ENCODE measurements at places on chromosomes 11 and 22.

- DNase-seq = no peak
Measured at GRCh38 chr11:21489416-21490115, 703.3 kb upstream of the ANO5 start.

- DNase-seq = peak; percentile 1
Measured at GRCh38 chr11:132064987-132065620, 694.7 kb downstream of the NTM start.

DNA sequence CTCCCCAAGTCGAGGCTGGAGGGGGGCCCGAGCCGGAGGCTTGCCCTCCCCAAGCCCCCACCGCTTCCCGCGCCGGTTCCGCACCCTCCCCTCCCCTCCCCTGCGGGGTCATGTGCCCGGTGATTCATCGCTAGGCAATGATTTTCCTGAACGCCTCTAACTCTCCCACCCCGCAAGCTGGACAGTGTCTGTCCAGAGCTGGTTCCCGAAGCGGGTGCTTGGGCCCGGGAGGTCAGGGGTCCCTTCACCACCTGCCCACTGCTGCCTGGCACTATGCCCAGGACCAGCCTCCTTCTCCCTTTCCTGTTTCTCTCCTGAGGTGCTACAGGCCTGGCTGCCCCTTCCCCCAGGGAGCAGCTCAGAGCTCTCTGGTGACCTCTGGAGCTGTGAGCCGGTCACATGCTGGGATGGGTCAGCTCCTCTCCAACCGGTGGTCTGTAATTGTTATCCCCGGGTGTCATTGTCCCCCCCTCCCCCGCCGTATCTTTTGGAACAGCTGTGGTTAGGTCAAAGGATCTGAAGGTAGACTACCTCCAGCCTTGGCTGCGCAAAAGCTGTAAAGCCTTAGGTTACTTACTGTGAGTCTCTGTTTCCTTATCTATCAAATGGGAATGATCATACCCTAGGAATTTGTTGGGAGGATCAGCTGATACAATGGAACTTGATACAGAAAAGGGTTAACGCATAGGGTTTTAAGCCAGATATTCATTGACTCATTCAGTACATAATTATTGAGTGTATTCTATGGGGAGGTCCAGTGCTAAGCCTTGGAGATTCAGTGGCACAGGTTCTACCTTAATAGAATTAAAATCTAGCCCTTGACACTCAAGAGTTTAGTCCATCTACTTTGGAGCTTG is 753 bp downstream of the STX3 start:
- DNase-seq = peak; percentile 49

DNA sequence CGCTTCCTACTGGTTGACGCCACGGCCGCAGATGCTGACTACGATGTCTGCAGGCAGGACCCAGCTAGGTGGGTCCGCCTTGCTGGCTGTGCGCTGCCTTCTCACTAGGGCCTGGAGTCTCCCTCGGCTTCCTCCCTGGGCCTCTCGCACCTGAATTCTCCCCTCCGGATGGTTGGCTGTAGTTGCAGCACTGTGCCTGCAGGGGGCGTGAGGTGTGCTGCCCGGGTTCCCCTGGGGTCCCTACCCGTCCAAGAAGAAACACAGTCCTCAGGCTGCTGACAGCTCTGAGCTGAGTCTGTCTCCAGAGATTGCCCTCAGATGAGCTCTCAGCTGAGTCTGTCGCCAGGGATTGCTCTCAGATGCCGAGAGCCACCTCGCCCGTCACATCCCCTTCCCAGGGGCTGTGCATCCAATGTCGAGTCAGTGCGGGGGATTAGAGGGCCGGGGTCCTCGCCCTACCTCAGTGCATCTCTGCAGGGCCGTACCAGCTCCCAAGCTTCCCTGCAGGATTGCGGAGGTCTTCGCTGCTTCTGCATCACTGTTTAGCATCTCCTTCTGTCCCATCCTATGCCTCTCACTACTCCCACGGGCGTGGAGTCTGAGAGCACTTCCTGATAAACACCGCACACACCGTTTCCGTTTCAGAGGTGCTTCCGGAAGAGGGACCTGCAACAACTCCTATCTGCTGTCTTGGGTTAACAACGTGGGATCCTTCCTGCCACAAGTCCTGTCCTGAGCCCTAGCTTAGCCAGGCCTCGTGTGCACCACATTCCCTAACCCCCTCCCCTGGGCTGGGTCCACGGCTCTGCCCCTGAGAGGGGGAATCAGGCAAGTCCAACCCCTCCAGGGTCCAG is 196.9 kb downstream of the CSNK2A3 start:
- peak; percentile 32 for DNase-seq

DNA sequence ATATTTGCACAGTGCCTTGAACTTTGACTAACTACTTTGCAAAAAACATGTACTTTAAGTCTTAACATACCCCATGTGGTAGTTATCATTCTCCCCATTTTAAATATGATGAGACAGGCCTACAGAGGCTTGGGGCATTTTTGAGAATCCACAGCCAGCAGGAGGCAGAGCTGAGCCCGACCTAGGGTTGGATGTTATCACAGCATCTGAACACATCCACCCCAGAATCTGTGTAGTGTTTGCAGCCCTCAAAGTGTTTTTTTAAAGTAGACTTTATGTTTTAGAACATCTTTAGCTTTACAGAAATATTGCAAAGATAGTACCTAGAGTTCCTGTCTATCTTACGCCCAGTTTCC is 17.6 kb downstream of the OTOG start:
- peak; percentile 10 for DNase-seq

DNA sequence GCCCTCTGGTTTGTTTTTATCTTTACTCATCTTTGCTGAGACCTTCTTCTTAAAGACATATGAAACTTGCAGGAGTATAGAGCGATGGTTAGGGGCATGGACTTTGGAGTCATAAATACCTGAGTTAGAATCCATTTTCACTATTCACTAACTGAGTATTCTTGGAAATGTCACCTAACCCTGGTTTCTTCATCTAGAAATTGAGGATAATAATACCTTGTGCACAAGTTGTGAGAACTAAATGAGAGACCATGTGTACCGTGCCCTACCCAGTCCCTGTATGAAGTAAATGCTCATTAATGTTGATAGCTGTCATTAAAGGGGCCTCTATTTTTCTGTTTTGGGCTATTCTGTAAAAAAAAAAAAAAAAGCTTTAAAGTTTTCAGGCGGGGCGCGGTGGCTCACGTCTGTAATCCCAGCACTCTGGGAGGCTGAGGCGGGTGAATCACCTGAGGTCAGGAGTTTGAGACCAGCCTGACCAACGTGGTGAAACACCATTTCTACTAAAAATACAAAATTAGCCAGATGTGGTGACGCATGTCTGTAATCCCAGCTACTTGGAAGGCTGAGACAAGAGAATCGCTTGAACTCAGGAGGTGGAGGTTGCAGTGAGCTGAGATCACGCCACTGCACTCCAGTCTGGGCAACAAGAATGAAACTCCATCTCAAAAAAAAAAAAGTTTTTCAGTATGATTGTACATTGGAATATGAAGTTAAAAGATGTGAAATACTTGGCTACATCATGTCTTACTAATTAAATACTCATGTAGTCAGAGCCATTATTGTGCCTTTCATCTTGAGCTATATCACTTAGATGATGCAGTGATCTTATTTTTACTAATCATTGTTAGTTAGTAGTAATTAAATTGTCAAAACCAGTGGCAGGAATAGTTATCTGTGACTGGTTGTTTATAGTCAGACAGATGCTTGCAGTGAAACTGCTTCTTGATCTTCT is 95.0 kb downstream of the AMOTL1 start:
- DNase-seq = no peak

- DNase-seq = no peak
Measured at GRCh38 chr22:44463151-44463550, 34.9 kb downstream of the RTL6 start.

- no peak for DNase-seq
Measured at GRCh38 chr11:84292006-84292405, 1005.8 kb upstream of the CCDC90B start.

DNA sequence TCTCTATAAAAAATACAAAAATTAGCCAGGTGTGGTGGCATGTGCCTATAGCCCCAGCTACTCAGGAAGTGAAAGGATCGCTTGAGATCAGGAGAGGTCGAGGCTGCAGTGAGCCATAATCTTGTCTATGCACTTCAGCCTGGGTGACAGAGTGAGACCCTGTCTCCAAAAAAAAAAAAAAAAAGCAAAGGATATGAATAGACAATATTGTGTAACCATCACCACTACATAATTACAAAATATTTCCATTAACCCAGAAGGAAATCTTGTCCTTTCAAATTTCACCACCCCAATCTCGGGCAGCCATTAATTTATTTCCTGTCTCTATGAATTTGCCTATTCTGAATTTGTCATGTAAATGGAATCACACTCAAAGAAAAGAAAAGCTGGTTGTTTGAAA is 21.2 kb downstream of the RSF1 start:
- DNase-seq = no peak

- DNase-seq = peak; percentile 77
Measured at GRCh38 chr11:102010776-102011494, 36.3 kb upstream of the CFAP300 start.

- no peak for DNase-seq
Measured at GRCh38 chr11:6203327-6203726, 2.0 kb upstream of the C11orf42 start.

GRCh38 chr11:67435031-67435726 is 2.3 kb downstream of the PTPRCAP start:
- no peak for DNase-seq

DNA sequence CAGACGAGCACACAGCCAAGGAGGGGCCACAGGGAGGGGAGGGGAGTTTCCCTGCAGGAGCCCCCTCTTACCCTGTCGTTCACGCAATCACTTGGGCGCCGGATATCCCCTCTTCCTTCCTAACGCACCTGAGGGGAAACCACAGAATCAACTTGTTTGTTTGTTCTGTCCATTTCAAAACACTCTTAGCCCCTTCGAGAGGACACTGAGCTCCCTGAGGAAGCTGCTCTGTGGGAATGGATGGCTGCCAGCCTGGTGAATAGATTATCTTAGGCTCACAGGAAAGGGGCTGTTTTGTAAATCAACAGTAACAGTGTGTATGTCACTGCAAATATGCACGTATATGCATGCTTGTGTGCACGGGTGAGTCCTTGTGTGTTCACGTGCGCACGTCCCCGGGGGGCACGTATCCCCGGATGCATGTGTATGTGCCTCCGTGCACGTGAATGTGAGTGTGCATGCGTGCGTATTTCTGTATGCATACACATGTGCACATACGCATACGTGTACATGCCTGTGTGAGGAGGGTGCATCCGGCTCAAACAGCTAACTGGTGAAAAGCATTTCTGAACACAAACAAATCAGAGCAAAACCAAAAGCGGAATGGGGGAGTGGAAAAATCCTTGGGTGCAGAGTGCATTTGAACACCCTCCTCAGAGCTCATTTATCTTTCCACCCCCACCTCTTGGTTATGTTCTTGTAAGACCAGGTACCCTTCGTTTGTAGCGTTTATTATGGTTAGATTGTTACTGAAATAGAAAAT is 7.2 kb downstream of the ARSA start:
- DNase-seq = no peak

DNA sequence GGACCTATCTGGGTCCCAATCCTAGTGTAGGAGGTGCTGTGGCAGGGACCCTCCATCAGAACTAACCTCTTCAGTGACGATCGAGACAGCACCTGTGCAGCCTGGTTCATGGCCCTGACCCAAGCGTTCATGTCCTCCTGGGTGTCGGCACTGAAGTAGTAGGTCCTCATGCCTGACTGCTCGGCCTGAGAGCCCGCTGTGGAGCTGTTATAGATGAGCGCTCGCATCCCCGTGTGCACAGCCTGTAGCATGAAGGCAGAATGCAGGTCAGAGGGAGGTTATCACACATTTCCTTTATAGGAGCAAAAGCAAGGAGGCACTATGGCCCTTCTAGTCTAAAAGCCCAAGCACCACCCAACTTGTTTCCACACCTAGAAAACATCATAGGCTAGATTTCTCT is 103.0 kb downstream of the C11orf58 start:
- DNase-seq = no peak

DNA sequence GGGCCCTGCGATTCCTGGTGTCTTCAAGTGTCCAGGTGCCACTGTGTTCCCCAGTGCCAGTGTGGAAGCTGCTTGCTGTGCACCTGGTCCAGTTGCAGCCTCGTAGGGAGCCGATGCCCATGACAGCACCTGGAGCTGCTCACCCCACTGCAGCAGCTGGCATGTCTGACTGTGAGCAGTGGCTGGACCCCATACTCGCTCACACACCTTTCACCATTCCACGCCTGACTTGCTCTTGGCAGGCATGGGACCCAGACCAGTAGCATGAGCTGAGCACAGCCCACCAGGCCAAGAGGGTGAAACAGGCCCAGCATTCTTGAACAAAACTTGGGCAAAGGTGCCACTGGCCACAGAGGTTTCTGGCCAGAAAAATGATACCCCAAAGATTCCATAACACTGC is 124.5 kb upstream of the THY1 start:
- no peak for DNase-seq

- no peak for DNase-seq
Measured at GRCh38 chr11:43573233-43573632, 107.3 kb upstream of the HSD17B12 start.

- DNase-seq = no peak
Measured at GRCh38 chr11:81829976-81830375, 903.7 kb downstream of the FAM181B start.

DNA sequence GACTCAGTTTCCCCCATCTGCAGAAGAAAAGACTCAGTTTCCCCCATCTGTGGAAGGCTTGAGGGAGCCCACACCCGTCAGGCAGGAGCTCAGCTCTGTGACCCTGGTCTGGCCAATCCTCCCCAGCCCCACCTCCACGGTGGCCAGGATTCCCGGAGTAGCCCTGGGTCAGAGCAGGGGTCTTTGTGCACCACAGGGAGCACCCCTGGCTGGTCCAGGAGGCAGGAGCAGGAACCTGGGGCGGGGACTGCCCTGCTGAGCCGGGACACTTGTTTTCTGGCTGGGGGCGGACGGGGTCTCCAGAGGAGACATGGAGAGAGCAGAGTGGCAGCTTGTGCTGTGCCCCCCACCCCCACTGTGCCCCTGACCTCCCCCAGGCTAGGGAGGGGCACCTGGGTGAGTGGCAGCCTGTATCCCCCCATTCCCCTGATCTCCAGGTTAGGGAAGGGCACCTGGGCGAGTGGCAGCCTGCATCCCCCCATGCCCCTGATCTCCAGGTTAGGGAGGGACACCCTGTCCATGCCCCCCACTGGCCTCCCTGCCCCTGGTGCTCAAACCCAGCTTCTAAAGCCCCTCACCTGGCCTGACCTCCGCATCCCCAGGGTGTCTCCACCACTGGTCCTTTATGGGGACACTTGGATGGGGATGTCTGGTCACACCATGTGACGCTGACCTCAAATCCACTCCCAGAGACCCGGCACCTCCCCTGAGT is 18.8 kb downstream of the IL17REL start:
- DNase-seq = no peak
